ENCODE measurements at places on chromosomes 6 and 20. TPM values are rescaled to one million over a fixed set of nuclear protein-coding genes. Genes with fewer than 3 reads are reported as not detected.

The LRFN2 gene
- total RNA-seq: 0.32 TPM

The FOXA2 gene
- 0.16 TPM for total RNA-seq

The TFB1M gene
- 16.3 TPM for total RNA-seq

GRCh38 chr6:153231048-153231646 lies 100.1 kb upstream of the RGS17 start:
- ATAC-seq: peak; percentile 53

GRCh38 chr6:41939848-41940758 lies 1.5 kb downstream of the CCND3 start:
- peak; percentile 23 for ATAC-seq

GRCh38 chr6:123551939-123552707 lies 84.6 kb downstream of the TRDN start:
- ATAC-seq: no peak

DNA sequence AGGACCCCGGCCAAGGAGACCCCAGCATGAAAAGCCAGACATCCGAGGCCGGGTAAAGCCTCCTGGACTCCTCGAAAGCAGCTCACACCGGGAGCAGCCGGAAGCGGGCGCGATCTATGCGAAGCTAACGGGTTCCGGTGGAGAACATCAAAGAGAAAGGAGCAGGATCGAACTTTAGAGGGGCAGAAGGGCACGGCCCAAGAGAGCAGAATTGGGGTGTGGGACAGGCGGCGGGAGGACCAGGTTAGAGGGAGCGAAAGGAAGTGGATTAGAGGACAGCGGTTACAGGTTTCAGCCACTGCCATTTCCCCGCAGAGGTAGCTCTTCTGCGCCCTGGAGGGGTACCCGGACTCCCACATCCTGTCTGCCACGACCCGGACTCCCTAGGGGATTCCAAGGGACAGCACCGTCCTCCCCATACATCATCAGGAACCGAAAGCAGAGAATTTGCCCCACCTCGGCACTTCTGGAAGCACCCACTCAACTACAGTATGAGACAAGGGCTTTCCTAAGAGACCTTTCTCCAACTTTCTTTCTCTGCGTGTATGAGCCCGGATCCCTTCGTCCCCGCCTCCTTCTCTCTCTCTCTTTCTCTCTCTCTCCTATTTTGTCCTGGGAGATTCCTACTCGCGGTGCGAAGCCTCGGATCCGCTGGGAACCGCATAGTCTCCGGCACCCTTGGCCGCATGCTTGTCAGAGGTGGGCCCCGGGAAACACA lies 507 bp upstream of the VGLL2 start:
- no peak for ATAC-seq

GRCh38 chr6:3940703-3941102 lies 91.5 kb downstream of the FAM50B start:
- no peak for ATAC-seq

DNA sequence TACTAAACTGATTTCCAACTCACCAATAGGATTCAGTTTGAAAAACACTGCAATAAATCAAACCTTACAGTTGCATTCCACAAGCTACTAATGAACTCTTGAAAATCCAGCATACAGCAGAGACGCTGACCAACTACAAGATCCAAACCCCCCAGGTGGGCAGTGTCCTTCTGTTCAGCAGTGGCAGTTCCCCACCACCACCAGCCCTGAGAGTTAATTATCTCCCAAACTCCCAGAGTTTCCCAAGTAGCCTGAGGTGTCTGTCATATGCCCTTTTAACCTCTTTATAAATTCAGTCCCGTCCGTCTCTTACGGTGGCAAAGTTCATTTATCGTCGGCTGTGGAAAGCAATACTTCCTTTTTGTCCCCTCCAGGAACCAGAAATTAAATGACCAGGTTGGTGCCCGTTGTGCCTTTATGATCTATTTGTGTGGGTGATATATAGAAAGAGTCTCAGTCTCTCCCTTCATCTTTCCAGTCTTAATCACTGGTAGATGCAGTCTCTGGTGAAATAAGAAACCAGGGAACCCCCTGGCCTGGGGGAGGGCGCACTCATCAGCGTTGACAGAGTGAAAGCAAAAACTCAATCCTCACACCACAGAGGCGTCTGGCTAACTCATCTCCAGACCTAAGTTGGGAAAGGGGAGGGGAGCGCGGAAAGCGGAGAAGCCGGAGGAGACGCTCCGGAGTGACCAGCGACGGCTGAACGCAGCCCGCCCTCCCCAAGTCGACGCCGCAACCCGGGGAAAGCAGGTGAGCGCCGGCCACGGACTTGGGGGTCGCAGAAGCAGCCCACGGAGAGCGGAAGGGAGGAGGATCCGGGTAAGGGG lies 717 bp downstream of the MRPL14 start:
- peak; percentile 40 for ATAC-seq

Measured in esophagus mucosa (tissue), 1 donor.